MCF 10A (cell line): ENCODE measurements at places on chromosomes 3 and 15. TPM values are rescaled to one million over a fixed set of nuclear protein-coding genes. Genes with fewer than 3 reads are reported as not detected.
A peak's percentile ranks its signal among the peaks of the same experiment; 100 is the strongest.

DNA sequence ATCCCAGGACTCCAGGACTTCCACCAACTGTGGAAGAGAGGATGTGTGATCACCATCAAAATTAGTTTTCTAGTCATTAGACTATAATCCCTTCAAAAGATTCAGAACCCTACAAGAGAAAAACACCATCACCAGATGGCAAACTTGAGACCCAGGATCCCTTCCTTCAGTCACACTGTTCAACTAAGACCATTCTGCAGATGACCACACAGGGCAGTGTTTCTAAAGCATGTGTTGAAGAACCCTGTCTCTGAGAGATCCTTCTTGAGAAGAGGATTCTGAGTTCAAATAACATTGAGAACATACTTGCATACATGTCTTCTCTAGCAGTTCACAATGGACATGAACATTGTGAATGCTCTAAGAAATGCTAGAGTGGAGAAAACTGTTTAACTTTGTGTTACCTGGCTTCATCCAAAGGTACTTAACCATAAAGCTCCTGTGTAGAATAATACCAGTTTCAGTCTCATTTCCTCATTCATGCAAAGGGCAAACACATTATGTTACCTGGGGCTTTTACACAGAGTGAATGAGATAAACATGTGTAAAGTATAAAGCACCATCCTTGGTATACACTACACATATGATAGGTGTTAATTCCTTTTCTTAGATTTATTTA is 2.4 kb upstream of the ADGRG7 start:
- H3K4me3 ChIP-seq, result no peak overlapping the region
- no peaks in the 10 kb centered on the region for H3K36me3 ChIP-seq
- H3K27ac ChIP-seq, result no peak overlapping the region
- H3K27me3 ChIP-seq, result peaks cover 20% of the 10 kb centered on the region
- DNase-seq, result no peak

DNA sequence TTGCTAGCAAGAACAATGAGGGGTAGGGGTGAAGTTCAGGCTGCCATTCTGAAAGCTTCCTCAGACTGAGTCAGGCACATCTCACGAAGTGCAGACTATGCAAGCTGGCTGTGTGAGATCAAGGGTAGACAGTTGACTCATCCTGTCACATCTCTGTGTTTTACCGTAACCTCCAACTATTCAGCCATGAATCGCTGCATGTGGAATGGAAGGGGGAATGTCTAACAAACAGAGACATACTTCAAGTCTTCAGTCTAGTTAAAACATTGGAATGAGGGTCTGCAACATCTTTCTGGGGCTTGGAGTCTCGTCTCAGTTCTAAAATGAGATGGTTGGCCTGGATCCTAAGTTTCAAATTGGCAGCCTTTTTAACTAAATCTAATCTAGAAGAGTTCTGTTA is 25.9 kb downstream of the AGTR1 start:
- peaks cover 83% of the 10 kb centered on the region for H3K27me3 ChIP-seq
- no peaks in the 10 kb centered on the region for H3K4me1 ChIP-seq
- no peak overlapping the region for H3K27ac ChIP-seq
- no peaks in the 10 kb centered on the region for H3K36me3 ChIP-seq
- H3K4me3 ChIP-seq, result no peak overlapping the region
- DNase-seq, result peak; percentile 24

Gene KIF15
- 5.6 and 10.6 TPM in 2 replicates for total RNA-seq

Gene ILDR1
- 0.23 TPM in 1 of 2 replicates, not detected in the other for total RNA-seq

Gene DNASE1L3
- total RNA-seq, result not detected in 2 replicates

Gene CCDC50
- 100 and 115 TPM in 2 replicates for total RNA-seq

Gene CD86
- not detected in 2 replicates for total RNA-seq

- peak overlapping the region; percentile 73 for H3K27ac ChIP-seq
- H3K36me3 ChIP-seq, result no peaks in the 10 kb centered on the region
- H3K4me1 ChIP-seq, result peaks cover 15% of the 10 kb centered on the region
- H3K27me3 ChIP-seq, result no peaks in the 10 kb centered on the region
These were observed 48.7 kb upstream of the RYK start for GRCh38 chr3:134299185-134299887.

Gene SLC7A14
- not detected in 2 replicates for total RNA-seq

- H3K36me3 ChIP-seq, result no peaks in the 10 kb centered on the region
- no peaks in the 10 kb centered on the region for H3K27me3 ChIP-seq
- H3K27ac ChIP-seq, result no peak overlapping the region
These were observed 25.3 kb upstream of the ABHD17C start for GRCh38 chr15:80669663-80670273.

Gene ROBO2
- total RNA-seq, result not detected in 2 replicates

DNA sequence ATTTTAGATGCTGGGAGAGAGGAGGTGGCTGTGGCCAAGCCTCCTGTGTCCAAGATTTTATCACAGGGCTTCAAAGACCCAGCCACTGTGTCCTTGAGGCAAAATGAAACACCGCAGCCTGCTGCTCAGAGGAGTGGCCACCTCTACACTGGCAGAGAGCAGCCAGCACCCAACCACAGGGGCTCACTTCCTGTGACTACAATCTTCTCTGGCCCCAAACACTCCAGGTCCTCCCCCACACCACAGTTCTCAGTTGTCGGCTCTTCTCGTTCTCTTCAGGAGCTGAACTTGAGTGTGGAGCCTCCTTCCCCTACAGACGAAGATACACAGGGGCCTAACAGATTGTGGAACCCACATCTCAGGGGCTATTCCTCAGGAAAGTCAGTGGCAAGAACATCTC is 45.6 kb downstream of the CDAN1 start:
- H3K27ac ChIP-seq, result no peak overlapping the region
- H3K36me3 ChIP-seq, result no peaks in the 10 kb centered on the region
- no peak for DNase-seq
- no peaks in the 10 kb centered on the region for H3K27me3 ChIP-seq

GRCh38 chr15:89177633-89178306 is 43.6 kb downstream of the RLBP1 start:
- H3K4me1 ChIP-seq, result peaks cover 7% of the 10 kb centered on the region
- no peaks in the 10 kb centered on the region for H3K27me3 ChIP-seq
- peak; percentile 74 for DNase-seq
- H3K27ac ChIP-seq, result no peak overlapping the region
- H3K4me3 ChIP-seq, result no peak overlapping the region

- peak; percentile 88 for DNase-seq
- H3K4me1 ChIP-seq, result peaks cover 8% of the 10 kb centered on the region
- no peak overlapping the region for H3K4me3 ChIP-seq
- H3K27ac ChIP-seq, result peak overlapping the region; percentile 63
- H3K36me3 ChIP-seq, result no peaks in the 10 kb centered on the region
These were observed 10.8 kb downstream of the CMTM8 start for GRCh38 chr3:32249184-32249782.

Gene ANKUB1
- not detected in 2 replicates for total RNA-seq
